ENCODE measurements at places on chromosomes 4 and X.

- no peak for DNase-seq
These were observed 2.4 kb upstream of the MORF4L2 start for GRCh38 chrX:103688946-103689345.

GRCh38 chr4:96194993-96195392, 355.1 kb downstream of the PDHA2 start:
- DNase-seq: no peak

- DNase-seq: no peak
These were observed 750.5 kb downstream of the ADGRL3 start for GRCh38 chr4:61950625-61951024.

GRCh38 chr4:14559646-14560045, 442.6 kb upstream of the CPEB2 start:
- no peak for DNase-seq

GRCh38 chr4:152673489-152673888, 6.3 kb downstream of the TMEM154 start:
- no peak for DNase-seq
